CD4-positive, alpha-beta memory T cell (primary cell): ENCODE measurements at places on chromosomes 1 and 21.

DNA sequence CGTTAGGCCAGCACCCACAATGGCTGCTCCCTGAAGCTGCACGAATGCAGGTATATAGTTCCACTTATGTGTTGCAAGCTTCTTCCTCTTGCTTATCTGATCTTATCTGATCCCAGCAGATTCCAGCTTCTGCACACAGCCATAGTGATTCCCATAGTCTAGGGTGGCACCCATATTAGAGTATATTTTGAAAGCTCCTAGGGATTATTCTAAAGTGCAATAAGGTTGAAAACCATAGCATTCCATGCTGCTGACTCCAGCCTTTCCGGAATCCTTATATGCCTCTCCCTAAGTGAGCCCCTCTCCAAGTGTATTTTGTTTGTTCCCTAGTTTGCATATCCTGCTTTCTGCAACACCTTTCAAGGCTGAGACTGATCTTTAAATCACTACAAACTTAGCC lies 432.0 kb downstream of the SETD4 start:
- no peak for DNase-seq

DNA sequence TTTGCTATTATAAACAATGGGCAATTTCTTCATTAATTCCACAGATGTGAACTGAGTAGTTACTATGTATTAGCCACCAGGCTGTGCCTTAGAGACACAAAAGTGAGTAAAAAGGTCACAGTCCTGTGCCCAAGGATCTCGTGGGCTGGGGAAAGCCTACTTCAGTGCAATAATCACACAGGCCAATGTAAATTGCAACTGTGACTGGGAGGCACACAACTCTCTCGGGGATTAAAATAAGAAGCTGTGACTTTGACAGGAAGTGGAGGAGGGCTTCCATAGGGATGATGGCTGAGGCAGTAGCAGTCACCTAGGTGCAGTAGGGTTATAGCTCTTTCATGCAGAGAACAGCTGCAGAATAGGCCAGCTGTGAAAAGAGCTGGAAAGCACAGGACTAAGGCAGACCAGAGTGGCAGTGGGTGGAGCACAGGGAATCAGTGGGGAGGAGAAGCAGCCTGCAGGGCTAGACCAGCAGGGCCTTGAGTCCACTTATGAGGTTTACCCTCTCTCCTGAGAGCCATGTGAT lies 121.9 kb downstream of the MAB21L3 start:
- DNase-seq = peak; percentile 51

DNA sequence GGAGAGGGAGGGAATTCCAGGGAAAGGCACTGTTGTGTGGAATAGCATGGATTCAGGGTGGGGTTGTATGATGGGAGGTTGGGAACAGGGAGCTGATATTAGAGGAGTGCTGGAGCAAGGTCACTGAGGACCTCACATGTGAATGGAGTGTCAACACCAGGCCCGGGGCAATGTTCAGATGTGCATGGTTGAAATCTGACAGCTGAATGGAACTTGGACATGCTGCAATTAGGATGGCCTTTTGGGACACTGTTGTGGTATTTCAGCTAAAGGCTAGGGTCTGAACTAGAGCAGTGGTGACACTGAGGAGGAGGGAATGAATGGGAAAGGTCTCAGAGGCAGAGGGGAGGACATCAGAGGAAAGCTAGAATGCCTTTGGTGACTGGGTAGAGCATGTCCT lies 25.0 kb downstream of the ZSCAN20 start:
- DNase-seq = no peak

GRCh38 chr1:30358500-30358899 lies 364.9 kb downstream of the MATN1 start:
- no peak for DNase-seq

- peak; percentile 85 for DNase-seq
Observed at GRCh38 chr1:65066766-65067490, 81.1 kb upstream of the AK4 start.

DNA sequence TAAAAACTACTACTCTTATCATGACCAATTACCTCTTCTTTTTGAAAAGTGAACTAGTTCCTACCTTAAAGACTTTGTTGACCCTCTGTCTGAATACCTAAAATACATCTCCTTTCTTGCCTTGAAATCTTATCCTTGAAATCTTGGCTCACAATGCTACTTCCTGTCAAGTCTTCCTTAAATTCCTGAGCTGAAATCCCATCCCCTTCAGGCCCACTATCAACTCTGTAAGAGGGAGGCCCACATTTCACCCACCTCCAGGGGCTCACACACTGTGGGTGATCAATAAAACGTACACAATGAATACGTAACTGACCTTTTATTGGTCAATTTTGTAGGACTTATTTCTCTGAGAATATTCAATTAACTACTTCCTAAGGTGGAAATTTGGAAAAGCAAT lies 88.0 kb downstream of the APP start:
- no peak for DNase-seq

DNA sequence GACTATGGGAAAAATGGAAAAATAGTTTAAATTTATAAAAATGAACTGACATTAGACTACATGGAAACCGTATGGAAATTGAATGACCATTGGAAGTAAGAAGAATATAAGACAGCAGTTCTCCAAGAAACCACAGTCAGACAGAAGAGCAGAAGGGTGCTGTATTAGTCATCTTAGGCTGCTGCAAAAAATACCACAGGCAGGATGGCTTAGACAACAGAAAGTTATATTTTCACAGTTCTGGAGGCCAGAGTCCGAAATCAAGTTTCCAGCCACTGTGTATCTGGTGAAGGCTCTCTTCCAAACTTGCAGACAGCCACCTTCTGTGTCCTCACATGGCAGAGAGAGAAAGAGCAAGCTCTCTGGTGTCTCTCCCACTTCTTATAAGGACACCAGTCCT lies 175.2 kb downstream of the DSCAM start:
- DNase-seq = no peak

- no peak for DNase-seq
Observed at GRCh38 chr1:154913273-154913672, 23.2 kb downstream of the PMVK start.

DNA sequence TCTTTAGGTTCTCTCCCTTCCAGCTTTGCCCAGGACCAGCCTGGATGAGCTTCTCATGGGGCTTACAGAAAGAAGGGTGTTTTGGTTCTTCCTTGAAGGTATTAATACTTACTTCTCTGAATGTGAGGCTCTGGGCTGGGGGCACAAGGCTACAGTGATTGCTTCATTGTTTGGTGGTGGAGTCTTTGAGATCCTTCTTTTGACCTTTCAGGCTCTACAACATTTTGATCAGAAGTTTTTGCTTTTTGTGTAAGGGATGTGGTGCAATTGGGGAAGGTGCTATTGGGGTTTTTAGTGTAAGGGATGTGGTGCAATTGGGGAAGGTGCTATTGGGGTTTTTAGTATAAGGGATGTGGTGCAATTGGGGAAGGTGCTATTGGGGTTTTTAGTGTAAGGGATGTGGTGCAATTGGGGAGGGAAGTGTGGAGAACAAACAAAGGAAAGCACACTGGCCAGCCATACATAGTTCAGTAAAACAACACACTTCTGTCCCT lies 103.6 kb upstream of the IVNS1ABP start:
- DNase-seq = peak; percentile 70

GRCh38 chr1:53681351-53681976 lies 57.5 kb downstream of the GLIS1 start:
- no peak for DNase-seq

DNA sequence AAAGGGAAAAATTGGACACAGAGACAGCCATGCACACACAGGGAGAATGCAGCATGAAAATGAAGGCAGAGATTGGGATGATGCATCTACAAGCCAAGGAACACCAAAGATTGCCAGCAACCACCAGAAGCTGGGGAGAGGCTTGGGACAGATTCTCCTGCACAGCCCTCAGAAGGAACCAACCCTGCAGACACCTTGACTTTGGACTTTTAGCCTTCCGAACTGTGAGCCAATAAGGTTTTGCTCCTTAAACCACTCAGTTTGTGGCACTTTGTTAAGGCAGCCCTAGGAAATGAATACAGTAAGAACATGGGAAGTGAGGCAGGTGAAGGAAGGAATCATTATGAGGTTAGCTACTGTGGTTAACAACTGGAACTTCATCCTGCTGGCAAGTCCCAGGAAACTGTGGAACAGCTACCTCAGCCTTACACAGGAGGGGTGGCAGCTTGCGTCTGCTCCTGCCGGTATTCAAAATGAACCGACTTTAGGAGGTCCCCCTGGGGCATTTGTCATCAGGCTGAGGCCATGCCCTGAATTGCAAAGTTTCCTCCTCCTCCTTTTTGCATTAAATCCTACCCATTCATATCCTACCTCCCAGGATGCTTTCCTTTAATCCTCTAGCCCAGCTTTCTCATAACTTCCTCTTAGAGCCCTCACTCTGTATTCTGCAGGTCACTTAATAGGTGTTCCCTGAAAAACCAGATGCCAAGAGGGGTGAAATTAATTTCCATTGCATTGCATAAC lies 15.4 kb downstream of the CD247 start:
- DNase-seq = no peak

- no peak for DNase-seq
Observed at GRCh38 chr1:238099871-238100270, 209.1 kb upstream of the ZP4 start.

DNA sequence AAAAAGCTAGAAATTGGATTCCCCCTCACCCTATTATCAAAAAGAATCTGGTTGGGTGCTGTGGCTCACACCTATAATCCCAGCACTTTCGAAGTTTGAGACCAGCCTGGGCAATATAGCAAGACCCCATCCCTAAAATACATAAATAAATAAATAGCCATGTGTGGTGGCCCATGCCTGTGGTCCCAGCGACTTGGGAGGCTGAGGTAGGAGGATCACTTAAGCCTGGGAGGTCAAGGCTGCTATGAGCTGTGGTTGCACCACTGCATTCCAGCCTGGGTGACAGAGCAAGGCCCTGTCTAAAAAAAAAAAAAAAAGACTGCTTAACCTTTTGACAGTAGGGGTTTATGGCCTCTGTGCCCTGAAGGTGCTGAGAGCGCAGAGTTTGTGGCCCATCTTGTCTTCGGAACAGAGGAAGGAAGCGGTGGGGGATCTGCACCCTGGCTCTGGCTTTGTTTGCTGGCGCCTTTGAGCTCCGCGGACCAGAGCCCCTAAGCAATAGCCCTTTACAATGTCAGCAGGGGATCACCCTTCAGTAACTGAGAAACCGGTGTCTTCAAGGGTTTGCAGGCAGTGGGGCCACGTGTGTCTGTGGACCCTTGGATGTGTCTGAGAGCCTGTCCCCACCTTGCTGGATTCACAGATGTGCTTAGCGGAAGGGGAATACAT lies 22.1 kb downstream of the SLC2A7 start:
- DNase-seq = no peak

DNA sequence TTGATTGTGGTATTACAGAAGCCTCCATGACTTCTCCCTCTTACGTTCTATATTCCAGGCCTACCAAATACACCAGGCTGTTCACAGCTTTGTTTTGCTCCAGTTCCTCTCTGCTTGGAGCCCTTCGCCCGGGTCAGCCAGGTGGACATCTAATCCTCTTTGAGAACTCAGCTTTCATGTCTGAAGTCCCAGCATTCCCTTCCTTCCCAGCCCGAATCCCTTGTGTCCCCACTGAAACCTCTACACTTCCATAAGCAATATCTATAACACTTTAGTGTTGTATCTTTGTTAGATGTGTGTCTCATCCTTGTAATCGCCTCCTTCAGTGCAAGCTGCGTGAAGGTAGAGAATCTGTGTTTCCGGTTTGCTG lies 1.9 kb downstream of the RNF11 start:
- no peak for DNase-seq

DNA sequence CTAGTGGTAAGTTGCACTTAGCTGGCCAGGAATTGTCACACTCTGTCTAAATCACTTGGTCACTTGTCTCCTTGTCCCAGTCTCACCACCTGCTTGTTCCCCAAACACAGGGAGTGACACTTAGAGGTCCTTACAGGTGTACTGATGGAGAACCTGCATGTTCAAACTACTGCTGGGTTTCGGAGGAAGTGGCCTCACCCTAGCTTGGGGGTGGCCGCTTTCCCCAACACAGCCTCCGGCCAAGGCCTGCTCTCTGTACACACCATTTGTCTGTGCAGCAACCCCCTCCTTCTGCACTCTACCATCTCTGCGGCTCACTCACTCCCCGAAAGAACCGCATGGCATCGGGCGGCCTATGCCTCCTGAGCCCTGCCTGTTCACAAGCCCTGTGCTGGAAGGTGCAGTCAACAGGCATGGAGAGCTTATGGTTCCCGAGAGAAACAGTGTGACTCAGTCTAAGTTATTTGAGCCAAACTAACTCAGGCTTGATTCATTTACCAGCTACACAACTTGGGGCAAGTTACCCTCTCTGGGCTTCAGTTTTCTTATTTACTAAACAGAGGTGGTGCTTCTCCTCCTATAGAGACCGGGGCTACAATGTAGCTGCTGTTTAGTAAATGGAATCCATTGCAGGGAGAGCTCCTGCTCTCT lies 10.5 kb upstream of the SPRR4 start:
- no peak for DNase-seq

GRCh38 chr21:35428489-35428888 lies 379.4 kb upstream of the RUNX1 start:
- peak; percentile 24 for DNase-seq

GRCh38 chr1:224897529-224898327 lies 31.7 kb upstream of the DNAH14 start:
- DNase-seq = no peak

DNA sequence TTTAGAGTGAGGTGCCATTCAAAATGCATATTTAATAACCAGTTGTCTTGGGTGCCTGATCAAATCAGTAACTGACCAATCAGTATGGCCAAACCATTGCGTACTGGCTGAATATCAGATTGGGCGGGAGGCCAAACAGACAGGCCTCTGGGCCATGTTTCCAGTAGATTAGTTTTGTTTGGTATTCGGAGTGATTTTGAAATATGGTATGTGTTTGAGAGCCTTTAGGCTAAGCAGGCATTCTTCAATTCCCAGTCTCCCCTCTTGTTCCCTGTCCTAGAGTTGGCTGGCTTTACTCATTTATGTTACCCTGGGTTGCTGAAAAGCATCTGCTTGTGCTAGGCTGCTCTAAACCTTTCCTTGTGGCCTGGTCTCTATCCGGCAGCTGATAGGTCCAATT lies 80.1 kb downstream of the BACH1 start:
- no peak for DNase-seq

- DNase-seq = no peak
Observed at GRCh38 chr1:107682467-107682866, 282.5 kb downstream of the VAV3 start.

- DNase-seq = no peak
Observed at GRCh38 chr1:16441282-16441665, 750 bp downstream of the NECAP2 start.

DNA sequence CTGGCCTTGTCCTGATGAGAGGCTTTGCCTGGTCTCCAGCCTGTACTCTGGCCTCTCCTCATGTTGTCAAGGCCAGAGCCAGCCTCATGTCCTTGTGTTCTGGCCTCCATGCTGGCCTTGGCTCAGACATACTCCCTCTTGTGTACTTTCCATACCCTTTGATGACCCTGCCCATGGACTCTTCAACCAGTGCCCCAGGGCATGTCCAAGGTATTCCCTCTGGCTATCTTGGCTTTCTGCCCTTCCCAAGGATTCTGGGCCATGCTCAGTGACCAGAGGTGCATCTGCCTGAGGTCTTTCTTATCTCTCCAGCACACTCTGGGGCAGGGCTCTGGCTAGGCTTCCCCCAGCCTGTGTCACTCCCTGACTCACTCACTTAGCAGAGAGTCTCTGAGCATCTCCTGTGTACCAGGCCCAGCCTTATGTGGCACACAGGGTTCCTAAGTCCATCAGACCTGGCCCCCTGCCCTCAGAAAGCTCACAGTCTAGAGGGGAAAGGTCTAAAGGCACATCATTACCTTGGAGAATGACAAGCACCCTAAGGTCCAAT lies 141.4 kb upstream of the GRIK3 start:
- no peak for DNase-seq

- no peak for DNase-seq
Observed at GRCh38 chr1:32028746-32029145, 15.1 kb downstream of the KHDRBS1 start.

- DNase-seq = peak; percentile 51
Observed at GRCh38 chr1:109910123-109910962, at the start of gene CSF1. Gene CSF1, plus strand, starts transcription at chr1:109910849. Its CDS starts 175 bp downstream, at chr1:109911024.
